ENCODE measurements at places on chromosomes 2 and 18.

- DNase-seq: no peak
These were observed 42.1 kb upstream of the GLS start for GRCh38 chr2:190838492-190838910.

DNA sequence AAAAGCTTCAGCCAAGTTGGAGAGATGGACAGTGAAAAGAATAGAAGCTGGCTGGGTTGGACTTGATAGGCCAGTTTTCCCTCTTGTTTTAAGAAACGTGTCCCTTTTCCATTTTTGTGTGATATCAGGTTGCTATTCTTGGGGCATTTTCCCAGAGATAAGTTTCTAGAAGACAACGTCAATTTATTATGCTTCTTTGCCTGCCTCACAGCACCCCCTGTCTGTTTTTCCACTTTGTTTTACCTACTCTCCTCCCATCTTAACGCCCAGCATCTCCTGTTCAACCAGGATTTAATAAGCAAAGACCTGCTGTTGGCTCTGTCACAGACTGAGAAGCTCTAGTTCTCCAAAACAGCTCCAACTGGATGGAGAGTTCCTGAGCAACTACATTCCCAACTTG, 317.8 kb upstream of the ZNF521 start:
- no peak for DNase-seq

DNA sequence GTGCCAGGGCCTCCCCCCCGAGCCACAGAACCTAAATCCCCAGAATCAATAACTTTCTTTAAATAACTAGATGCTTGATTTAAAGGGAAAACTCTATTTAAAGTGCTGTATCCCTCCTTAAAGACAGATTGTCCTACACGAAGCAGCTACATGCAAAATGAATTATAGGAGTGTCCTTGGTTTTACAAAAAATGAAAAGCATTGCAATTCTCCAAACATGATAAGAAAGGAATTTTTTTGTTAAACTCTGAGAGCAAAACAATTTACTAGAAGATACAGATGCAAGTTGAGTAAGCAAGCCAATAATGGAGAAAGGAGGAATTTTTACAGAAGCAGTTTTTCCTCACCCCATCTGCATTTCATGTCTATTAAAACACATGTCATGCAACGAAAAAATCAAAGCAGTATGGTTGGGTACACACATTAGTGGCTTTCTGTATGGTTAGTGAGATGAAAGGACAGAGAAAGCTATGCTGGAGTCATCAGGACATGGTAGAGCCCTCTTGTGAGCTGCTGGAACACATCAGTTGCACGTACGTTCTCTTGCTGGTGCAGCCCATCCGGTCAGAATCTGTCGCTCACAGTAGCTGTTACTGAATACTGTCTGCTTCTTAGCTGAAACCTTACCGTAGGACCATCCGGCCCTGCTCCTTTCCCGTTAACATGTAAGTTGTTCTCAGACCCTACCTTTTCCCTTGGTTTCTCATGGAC, 25.9 kb upstream of the STEAP3 start:
- DNase-seq: no peak

GRCh38 chr18:21177822-21178221, 64.2 kb upstream of the GREB1L start:
- DNase-seq: no peak

GRCh38 chr2:149080099-149080498, 41.6 kb downstream of the LYPD6B start:
- DNase-seq: no peak

DNA sequence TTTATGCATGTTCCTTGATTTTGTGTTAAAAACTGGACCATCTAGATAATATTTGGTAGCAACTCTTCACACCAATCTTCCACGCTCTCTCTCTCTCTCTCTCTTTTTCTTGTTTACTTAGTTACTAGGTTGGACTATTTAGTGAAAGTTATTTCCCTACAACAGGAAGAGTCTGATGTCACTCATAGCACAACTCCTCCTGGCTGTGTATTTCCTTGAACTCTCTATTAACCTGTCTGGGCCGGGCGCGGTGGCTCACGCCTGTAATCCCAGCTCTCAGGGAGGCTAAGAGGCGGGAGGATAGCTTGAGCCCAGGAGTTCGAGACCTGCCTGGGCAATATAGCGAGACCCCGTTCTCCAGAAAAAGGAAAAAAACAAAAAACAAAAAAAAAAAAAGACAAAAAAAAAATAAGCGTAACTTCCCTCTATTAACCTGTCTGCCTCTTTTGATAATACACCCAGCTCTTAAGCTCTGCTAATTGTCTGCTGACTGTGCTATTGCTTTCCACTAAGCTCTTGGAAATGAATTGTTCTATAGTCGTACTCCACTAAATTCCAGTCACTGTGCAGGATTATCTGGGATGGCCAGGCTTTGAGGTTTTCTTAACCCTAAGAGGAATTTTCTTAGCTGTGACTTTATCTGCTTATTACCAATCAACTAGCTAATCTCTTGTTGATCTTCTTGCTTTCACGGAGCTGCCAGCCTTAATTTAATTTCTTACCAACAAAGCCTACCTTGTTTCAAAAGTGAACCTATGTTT, 18.1 kb upstream of the CDH19 start:
- no peak for DNase-seq

GRCh38 chr2:189412330-189412953, 28.8 kb upstream of the WDR75 start:
- no peak for DNase-seq

GRCh38 chr2:241473399-241473798, 35.0 kb downstream of the STK25 start:
- DNase-seq: no peak

DNA sequence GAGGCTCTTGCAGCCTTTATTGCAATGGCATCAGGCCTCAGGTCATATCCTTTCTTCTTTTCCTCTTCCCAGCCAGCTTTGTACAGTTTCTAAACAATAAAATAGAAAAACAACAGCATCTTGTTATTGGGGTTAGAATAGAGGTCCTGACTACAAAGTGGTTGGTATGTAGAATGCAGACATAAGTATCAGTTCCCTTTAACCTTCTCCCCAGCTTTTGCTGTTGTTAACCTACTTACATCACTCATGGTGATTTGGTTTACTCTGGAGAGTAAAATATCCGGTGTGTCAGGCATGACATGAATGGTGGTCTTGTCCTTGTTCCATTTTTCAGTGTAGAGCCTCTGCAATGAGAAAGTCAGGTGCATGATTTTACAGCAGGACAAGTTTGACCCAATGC, 69.8 kb downstream of the NEB start:
- DNase-seq: no peak

DNA sequence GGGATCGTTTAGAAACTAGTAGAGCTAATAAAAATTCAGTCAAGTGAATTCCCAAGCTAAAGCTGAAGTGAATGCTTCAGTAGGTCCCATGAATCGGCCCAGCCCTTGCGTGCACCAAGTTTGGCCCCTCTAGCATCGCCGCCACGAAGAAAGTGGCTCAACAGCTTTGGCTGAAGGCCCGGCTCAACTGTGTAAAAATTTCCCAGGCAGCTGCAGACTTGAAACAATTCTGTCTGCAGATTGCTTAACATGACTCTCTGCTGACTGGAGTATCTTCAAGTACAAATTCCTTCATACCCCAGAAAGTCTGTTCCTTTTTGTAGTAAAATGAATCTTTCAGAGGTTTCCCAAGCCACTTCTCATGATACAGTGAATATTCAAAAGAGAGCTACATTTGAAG, 32.7 kb downstream of the ALMS1 start:
- DNase-seq: no peak

GRCh38 chr2:9178904-9179571, 27.6 kb upstream of the ASAP2 start:
- DNase-seq: no peak

DNA sequence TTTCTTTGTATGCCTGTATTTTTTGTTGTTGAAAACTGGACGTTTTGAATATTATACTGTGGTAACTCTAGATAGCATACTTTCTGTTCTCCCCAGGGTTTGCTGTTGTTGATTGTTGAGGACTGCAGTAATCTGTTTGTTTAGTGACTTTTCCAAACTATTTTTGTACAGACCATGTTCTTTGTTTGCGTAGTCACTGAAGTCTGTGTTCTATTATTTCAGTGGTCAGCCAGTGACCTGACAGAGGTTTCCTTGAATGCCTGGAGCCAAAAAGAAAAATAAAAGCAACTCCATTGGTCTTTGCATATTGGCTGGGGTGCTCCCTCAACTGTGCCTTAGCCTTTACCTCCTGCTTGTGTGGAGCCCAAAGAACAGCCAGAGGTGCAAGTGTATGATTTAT, 42.7 kb upstream of the PHLPP1 start:
- DNase-seq: no peak

GRCh38 chr2:240993446-240994170, 4.8 kb upstream of the SNED1 start:
- no peak for DNase-seq

- no peak for DNase-seq
These were observed 162.9 kb upstream of the AGAP1 start for GRCh38 chr2:235330775-235331451.

GRCh38 chr2:130380096-130380934, 24.5 kb downstream of the PTPN18 start:
- no peak for DNase-seq

DNA sequence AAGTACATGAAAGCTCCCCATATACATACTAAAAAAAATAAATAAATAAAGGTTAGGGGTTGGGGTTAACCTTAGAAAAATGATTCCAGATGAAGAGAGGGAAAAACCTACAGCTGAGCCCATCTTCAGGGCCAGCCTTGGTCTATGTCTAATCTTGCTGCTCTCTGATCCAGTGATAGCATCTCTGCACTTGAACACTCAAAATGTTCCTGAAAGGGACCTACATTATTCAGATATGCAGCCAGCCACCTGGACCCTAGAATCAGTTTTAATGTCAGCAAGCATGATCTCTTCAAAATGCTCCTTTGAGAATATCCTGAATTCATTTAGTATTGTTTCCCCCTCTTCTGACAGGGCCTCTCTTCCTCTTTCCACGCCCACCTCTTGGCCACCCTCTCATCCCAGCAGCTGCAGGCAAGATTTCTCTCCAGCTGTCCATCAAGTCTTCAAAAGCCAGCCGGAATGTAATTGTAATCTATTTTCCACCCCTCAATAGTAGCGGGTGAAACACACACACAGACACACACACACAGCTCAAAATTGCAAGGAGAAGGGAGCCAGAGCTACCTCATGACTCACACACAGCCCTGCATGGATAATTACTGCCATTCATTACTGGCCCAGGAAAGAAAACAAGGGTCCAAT, 135.5 kb downstream of the MYO3B start:
- no peak for DNase-seq

DNA sequence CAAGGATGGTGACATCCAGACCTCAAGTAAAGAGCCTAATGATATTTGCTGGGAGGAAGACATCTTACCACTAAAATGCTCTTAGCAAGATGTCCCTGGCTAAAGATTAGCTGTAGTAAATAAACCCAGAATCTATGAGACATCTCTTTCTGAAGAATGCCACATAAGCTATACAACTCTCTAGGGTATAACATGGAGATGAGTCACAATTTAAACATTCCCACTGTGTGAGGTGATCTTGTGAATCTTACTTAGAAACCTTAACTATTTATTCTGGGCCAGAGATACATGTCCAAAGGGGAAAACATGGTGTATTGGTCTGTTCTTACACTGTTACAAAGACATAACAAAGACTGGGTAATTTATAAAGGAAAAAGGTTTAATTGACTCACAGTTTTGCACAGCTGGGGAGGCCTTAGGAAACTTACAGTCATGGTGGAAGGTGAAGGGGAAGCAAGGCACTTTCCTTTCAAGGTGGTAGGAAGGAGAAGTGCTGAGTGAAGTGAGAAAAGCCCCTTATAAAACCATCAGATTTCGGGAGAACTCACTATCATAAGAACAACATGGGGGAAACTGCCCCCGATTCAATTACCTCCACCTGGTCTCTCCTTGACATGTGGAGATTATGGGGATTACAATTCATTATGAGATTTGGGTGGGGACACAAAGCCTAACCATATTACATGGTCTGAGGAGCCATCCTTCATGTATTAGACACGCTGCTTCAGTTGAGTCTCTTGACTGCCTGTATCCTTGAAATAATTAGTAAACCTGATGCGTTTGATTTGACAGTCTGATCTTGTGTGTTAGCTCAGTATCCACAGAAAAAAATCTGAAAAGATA, 17.1 kb downstream of the KRCC1 start:
- no peak for DNase-seq

DNA sequence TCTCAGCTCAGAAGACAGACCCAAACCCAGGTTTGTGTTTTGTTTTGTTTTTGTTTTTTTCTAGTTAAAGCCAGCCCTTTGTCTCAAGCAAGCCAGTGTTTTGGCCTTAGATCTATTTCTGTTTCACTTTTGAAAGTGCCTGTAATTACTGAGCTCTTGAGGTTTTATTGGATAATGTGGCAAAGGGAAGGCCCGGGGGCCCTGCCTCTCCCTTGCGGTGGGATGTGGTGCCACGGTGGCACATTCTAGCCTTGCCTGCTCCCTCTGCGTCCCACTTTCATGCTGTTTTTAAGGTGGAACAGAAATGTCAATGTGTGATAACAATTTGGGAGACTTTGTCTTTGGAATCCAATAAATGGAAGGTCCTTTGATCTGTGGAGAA, 2.5 kb downstream of the HPCAL1 start:
- DNase-seq: no peak

DNA sequence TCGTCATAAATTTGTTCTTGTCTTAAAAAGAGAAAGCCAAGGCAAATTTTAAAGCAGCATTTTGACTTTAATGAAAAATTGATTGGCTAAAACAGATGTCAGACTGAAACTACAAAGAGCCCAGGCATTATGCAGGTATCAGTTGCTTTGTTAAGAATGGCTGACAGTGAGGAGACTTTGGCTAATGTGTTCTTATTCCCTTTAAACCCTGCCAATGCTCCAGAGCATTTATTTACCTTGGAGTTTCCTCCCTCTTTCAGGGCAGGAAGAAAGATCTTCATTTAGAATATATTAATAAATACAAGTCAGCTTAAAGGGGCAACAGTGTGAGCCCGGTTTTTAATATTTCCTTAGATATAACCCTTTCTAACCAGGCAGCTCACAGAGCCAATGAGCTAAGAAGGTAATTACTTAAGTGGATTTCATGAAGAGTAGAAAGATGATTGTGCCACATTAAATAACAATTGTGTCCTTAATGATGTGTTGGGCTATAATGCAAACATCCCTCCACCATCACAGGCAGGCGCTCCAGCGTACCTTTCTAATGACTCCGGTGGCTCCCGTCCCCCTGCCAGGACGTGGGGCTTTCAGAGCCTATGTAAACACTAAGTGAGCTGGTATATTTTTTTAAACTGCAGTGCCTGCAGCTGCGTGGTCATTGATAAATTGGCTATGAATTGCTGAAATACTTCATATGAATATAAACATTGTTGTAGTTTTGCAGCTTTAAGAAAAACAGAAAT, 349.4 kb upstream of the POU3F3 start:
- DNase-seq: no peak

GRCh38 chr18:2515171-2515787, 56.0 kb downstream of the METTL4 start:
- no peak for DNase-seq

GRCh38 chr2:190876631-190877030, 4.0 kb upstream of the GLS start:
- no peak for DNase-seq

- no peak for DNase-seq
These were observed 8.5 kb downstream of the HS6ST1 start for GRCh38 chr2:128310094-128310716.

DNA sequence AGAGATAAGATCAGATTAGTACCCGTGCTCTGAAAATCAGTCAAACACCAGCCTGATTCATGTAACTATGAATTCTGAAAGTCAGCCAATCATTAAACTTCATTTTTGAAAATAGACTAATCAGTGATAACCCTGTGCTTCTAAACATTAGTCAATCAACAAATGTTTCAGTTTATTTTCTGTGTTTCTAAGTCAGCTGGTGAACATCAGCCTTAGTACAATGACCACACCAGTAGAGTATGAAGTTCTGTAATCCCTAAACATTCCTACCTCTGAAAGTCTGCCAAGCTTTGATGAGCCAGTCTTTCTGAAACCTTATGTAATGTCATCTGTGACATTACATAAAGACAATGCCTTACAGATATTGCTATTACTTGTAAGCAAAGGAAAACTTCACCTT, 807.4 kb upstream of the CRIM1 start:
- no peak for DNase-seq
